ENCODE measurements at places on chromosomes 2 and 18.

- no peak for DNase-seq
Measured at GRCh38 chr18:48418539-48419276, 9.5 kb upstream of the ZBTB7C start.

DNA sequence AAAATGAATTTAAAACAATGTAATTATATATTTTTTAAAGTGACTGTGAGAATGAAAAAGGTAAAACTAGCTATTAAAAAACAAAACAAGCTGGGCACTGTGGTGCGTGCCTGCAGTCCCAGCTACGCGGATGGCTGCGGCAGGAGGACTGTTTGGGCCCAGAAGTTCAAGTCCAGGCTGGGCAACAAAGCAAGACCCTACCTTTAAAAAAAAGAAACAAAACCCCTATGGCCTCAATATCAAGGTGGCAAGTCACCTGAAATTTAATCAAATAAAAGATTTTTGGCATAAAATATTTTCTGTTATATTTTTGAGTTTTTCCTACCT lies 46.9 kb upstream of the STRN start:
- no peak for DNase-seq

DNA sequence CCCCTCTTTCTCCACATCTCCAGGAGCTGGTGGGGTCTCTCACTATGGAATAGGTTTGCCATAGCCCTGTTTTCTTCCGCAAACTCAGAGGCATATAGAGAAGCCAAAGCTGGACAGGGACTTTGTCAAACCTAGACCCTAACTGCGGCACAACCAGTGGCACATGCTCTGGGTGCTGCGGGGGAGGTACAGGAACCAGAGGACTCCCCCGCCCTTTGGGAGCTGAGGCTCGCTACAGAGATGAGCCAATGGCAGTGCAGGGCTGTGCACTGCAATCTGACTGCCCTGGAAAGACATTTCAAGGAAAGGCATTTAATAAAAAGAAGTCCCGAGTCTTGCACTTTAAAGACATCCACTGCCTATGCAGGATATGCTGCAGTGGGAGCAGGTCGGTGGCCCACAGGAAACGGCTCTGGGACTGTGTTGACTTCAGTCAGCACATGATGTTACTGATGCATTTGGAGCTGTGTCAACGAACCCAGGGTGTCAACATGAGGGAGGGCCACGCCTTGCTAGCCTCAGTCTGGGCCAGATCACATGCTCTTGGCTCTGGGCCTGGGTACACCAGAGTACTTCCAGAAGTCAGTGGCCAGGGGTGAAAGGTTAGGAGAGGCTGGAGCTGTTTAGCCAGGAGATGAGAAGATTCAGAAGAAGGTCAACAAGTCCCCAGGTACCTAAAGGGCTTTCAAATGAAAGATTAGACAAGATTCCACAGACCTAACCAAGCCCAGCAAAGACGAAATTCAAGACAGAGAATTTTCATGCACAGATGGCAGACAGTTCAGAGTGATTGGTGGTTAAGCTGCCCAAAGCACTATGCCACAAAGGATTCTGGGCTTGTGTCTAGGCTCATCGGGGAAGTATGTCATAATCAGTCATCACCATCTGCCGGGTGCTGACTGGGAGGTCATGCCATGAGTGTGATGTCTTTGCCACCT lies 8.2 kb downstream of the SLC35F6 start:
- peak; percentile 59 for DNase-seq

DNA sequence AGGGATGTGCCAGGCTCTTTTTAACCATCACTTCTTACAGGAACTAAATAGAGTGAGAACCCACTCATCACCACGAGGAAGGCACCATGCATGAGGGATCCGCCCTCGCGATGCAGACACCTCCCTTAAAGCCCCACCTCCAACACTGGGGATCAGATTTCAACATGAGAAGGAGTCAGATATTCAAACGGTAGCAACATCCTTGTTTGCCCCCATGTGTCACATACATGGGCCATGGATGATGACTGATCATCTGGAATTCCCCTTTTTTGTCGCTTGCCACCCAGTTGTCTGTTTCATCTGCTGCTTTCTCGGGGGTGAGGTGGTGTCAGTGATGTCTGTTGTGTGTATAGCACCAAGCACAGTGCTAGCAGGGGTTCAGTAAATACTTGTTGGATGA lies 57.9 kb downstream of the NCK2 start:
- no peak for DNase-seq

- DNase-seq: peak; percentile 34
Measured at GRCh38 chr2:224987733-224988132, 54.5 kb downstream of the DOCK10 start.

DNA sequence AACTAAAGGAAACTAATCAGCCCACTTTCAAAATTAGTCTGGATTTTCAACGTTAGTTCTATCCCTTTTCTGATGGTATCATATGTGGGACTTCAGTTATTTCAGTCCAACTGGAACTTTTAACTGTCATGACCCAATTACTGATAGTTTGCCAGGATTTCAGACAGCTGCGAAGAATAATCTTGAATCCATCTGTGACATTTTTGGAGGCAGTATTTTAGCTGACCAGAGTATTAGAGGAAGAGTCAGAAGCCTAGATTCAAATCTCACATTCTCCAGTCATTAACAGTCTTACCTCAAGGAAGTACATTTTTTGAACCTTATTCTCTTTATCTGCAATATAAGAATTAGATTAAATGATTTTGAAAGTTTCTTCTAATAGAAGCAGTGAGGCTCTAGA lies 81.3 kb downstream of the PTRHD1 start:
- no peak for DNase-seq

- DNase-seq: peak; percentile 27
Measured at GRCh38 chr2:74755386-74755785, 78.5 kb upstream of the HK2 start.

DNA sequence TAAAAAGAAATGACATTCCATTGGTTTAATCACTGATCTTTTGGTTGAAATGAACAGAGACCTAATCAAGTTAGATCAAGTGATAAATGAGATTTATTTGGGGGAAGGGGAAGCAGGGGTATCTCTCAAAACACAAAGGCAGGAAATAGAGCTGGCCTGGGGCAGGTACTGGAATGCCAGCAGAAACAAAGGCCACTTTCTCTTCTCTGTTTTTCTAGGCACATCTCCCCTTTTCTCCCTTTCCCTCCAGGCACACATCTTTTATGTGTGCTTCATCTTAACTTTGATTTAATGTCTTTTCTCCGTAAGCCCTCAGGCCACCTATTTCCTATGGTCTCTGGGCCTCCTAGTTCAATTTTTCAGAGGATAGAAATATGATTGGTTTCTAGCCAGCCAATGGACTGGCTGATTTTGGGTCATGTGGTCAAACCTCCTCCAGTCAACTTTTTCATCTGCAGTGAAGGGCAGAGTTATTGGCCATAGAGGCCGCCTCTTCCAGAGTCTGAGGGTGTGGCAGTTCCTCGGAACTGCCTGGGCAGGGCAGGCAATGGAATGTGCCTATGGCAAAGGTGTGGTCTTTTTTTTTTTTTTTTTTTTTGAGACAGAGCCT lies 58.9 kb upstream of the FAM136A start:
- peak; percentile 49 for DNase-seq

DNA sequence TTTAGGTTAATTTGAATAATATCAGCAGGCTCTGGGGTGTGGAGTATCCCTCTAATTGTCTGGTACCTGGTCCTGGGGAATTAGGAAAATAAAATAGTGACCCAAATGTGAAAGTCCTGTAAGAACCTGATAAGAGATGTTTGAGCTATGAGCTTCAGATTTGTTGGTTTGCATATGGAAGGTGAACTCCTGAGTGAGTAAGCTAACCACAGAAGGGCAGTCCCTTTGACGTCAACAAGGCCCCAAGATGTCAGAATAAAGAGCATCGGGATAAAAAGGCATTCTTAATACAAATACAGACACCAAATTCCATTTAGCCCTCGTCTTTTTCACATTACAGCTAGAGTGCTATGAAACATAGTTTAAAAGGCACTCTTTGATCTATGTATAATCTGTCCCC lies 1366.3 kb upstream of the TMEFF2 start:
- no peak for DNase-seq

DNA sequence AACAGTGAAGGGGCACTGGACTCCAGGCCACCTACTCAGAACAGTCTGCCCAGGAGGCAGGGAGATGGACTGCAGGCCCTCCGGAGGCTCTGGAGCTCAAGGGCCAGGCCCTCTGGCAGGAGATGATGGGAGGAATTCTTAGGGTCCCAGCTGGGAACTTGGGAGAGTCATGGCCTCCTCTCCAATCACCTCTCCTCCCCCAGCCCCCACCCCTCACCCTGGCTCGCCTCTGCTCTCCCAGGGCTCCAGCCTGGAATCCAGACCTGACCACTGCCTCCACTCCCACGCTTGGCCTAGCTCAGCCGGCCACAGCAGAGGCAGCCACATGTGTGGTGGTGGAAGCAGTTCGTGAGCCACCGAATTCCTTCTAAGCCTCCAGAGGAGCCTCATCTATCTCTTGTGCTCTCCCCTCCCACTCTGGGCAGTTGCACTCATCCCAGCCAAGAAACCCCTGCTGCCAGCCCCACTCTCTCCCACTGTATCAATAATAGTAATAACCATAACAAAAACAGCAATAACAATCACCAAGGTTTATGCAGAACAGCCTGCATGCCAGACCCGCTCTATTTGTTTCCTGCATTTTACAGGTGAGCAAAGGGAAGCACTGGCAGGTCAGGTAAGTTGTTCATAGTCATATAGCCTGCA lies 67.4 kb downstream of the TNS1 start:
- no peak for DNase-seq

DNA sequence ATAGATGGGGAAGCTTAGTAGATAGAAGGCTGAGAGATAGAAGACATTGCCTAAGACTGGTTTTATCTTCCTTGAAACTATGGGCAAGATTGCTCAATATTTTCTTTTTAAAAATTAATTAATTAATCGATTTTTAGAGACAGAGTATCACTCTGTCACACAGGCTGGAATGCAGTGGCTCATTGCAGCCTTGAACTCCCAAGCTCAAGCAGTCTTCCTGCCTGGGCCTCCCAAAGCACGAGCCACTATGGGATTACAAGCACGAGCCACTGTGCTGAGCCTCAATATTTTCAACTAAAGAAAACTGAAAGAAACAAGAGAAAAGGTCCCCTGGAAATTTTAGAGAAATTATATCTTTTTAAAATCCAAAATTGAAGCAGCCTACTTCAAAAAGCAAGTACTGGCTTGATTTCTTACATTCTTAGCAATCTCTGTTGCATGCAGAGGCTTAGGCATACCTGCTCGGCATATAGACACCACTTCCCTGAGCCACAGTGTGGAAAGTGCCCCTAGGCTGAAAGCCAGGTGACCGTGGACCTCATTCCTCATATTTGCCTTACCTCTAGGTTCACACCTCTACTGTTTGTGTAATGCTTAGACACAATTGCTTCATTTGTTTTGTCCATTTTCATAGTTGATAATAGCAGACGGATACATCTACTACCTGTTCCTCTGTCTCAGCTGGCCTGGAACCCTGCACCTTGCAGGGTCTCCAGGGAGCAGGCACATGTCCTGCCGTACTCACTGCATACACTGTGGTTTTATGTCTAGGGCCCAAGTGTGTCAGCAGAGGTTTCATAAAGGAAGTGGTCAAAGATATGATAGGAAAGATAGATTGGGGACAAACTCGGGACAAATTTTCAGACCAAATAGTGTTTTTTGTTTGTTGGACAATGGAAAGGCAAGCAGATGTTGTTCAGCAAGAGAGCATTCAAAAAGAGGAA lies 166.5 kb upstream of the ALPP start:
- no peak for DNase-seq

- peak; percentile 58 for DNase-seq
Measured at GRCh38 chr18:9614401-9615279, at the start of gene PPP4R1. TSS of gene PPP4R1 (minus strand) at chr18:9614559. CDS start at chr18:9614484, 75 bp downstream.

GRCh38 chr18:26383454-26384270 lies 157.4 kb downstream of the TAF4B start:
- peak; percentile 29 for DNase-seq
